Aorta (tissue), 5 donors: ENCODE measurements at places on chromosomes 12 and 14.

DNA sequence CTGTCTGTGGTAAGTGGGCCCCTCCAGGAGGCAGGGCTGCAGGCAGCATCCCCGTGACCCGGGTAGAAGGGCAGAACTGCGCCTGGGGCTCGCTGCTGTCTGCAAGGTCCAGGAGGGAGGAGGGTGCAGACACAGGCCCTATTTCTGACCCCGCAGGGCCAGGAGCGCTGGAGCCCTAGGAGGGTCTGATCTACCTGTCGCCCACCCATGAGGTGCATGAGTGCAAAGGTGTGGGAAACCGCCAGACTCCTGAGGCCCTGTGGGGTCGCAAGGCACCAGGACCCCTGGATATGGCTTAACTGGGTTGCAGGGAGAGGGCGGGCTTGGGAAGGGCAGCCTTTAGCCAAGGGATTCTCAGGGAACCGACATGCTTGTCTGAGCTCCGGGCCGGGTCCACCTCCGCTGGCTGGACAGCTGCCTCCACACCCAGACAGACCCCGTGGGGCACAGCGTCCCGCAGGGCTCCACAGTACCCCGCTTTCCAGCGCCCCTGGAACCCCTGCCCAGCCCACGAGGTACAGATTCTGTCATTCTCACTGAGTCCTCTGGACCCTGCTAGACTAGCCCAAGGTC, 72.9 kb upstream of the TSPAN11 start:
- DNase-seq = no peak
- no peak overlapping the region for H3K27ac ChIP-seq
- no peaks in the 10 kb centered on the region for H3K36me3 ChIP-seq
- H3K4me1 ChIP-seq = no peaks in the 10 kb centered on the region
- H3K27me3 ChIP-seq = no peaks in the 10 kb centered on the region
- no peak overlapping the region for H3K4me3 ChIP-seq

DNA sequence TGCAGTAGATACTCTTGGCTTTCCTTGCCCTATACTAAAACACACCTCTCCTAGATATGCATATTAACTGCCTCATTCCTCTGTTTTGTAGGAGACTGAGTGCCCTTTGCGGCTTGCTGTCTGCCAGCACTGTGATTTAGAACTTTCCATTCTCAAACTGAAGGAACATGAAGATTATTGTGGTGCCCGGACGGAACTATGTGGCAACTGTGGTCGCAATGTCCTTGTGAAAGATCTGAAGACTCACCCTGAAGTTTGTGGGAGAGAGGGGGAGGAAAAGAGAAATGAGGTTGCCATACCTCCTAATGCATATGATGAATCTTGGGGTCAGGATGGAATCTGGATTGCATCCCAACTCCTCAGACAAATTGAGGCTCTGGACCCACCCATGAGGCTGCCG, 15.4 kb downstream of the TRAFD1 start:
- no peak overlapping the region for H3K4me3 ChIP-seq
- H3K36me3 ChIP-seq = peaks cover 3% of the 10 kb centered on the region
- DNase-seq = no peak
- H3K27ac ChIP-seq = no peak overlapping the region
- no peaks in the 10 kb centered on the region for H3K4me1 ChIP-seq

DNA sequence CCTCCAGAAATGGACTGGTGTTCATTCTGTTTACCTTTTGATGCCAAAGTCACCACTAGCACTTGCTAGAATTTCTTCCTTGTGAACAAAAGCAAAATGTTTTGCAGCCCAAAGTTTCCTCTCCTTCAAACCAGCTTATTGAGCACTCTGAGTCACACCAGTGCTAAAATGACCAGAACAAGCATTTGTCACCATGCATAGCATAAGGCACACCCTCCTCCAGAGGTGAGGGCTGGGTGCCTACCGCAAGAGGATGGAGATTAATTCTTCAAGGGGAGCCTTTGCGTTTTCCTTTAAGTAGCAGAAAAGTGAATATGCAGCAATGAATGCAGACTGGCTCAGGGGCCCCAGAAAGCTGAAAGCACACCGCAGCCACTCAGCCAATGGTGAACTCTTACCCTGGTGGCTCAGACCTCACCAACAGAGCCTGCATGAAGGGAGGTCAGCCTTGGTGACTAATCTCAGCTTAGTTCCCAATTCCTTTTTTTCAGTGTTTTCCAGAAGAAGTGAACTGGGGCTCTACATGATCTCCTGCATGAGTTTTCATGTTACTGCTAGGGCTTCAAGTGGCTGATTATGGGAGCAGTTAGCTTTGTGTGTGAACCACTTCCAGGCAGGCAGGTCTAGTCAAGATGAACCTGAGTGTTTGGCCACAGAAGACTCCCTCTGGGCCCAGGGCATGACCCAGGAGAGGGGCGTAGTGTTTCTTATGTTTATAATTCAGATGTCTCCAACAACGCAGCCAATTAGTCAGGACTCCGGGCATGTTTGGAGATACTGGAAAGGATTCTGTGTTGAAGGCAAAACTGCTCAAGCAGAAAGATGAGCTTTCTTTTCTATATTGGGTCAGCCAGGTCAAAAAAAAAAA, 96.3 kb downstream of the PAX9 start:
- no peak overlapping the region for H3K4me3 ChIP-seq
- no peaks in the 10 kb centered on the region for H3K4me1 ChIP-seq

DNA sequence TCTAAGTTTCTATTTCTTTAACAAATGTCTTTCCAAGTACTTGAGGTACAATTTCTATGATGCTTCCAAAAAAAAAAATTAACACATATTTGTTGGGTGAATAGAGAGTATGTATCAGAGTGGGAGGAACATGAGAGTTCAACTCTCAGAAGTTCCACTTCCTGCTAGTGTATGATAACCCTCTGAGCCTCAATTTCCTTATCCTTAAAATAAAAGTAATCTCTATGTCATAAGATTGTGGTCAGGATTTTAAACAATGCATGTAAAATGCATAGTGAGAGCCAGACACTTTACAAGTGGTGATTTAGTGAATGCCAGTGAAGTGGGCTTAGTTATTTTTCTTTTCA, 270.3 kb upstream of the AMIGO2 start:
- no peak overlapping the region for H3K4me3 ChIP-seq
- H3K36me3 ChIP-seq = no peaks in the 10 kb centered on the region
- DNase-seq = no peak

DNA sequence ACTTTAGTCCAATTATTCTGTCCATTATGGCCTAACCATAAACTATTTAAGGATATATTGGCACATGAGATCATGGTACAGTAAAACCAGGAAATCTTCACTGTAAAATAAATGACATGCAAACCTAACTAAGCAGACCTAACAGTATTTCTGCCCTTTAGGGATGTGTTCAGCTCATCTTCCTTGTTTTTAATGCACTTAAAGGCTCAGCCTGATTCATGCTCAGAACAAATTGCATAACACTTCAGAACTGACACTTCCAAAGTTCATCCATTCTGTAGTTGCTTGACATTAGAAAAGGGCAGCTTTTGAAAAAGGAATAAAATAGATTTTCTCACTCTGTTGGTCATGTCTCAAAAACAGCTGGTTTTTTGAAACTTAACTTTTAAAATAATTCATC, 708.5 kb downstream of the C12orf50 start:
- H3K27me3 ChIP-seq = no peaks in the 10 kb centered on the region
- peaks cover 4% of the 10 kb centered on the region for H3K4me1 ChIP-seq
- H3K27ac ChIP-seq = no peak overlapping the region
- no peak overlapping the region for H3K4me3 ChIP-seq
- no peak for DNase-seq
- H3K36me3 ChIP-seq = no peaks in the 10 kb centered on the region

DNA sequence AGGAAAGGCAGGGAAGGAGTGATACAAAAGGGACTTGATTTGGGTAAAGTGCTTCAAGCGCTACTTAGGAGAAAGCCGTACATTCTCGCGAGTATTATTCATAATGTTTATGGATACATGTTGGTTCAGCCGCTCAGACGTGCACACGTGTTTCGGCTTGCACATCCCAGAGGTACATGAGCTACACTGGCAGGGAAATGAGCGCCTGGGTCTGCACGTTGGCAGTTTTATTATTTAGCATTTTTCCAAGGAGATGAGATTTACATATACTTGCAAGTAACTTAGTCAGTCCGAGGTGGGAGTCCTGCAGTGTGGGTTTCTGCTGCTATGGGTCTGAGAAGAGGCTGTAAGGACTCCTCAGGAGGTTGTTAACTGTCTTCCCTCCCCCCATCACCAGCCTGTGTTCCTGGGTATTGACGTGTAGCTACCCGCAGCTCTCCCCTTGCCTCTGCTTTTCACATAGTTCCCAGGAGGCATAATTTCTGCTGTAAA, 1.5 kb downstream of the PRKCH start:
- no peak for DNase-seq
- H3K4me1 ChIP-seq = no peaks in the 10 kb centered on the region
- no peaks in the 10 kb centered on the region for H3K27me3 ChIP-seq

DNA sequence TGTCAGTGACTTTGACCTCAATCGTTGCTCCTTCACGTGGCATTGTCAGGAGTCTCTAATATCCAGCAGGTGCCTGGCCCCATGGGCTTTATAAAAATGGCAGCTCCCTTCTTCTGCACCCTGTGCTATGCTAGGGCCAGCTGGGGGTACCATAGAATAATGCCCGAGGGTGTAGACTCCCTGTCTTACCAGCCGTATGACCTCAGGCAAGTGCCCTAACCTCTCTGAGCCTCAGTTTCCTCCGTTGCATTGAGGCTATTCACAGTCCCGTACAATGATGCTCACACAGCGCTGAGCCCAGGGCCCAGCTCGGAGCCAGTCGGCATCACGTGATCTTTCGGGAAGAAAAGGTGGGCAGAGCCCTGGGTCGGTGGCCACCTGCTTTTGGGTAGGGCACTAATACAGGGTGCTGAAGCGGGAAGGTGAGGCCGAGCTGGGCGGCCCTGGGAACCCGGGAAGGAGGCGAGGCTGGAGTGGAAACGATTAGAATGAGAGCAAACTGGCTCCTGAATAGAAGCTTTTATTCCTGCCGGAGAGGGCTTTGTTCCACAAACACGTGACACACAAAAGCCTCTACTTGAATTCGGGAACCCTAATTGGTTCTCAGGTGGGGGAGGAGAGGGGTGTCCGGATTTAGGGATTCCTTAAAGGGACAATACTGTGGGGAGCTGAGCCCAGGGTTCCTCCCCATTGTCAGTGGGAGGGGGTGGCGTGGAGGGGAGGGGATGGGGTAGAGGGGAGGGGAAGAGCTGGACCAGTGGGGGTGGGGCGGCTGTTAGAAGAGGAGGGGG, 19.9 kb upstream of the MSI1 start:
- no peak for DNase-seq
- no peaks in the 10 kb centered on the region for H3K4me1 ChIP-seq
- no peak overlapping the region for H3K4me3 ChIP-seq
- H3K36me3 ChIP-seq = no peaks in the 10 kb centered on the region
- H3K27me3 ChIP-seq = no peaks in the 10 kb centered on the region

DNA sequence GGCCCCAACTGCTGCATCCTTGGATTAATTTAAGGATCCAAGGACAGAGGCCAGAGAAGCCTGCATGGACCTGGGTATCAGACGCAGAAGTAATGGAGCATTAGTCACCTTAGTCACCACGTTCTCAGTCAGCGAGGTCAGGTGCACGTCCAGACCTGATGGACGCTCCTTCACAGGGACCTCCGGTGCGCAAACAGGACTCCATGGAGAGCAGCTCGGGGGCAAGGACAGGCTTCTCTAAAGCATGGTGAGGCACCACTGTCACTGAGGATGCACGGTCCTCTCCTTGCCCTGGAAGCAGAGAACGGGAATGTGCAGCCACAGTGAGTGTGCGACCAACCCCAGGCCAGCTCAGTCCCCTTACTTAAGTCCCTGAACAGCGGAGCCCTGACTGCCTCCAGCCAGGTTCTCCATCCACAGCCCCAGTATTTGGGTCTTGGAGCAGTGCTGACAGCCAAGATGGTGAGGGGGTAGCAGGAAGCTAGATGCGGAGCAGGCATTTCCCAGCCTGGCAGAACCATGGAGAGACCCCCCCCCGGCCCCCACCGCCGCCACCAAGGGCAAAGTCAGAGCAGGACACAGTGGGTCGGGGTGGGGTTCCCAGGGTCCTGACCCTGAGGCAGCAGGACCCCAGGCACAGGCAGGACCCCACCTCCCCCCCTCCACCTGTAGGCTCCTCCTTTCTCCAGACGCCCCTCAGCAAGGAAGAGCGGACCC, 253.4 kb upstream of the SFSWAP start:
- no peak overlapping the region for H3K4me3 ChIP-seq
- H3K27me3 ChIP-seq = no peaks in the 10 kb centered on the region
- no peaks in the 10 kb centered on the region for H3K36me3 ChIP-seq
- no peaks in the 10 kb centered on the region for H3K4me1 ChIP-seq
- DNase-seq = no peak
- H3K27ac ChIP-seq = no peak overlapping the region
